T-cell (primary cell): ENCODE measurements at places on chromosomes 7 and 10. TPM values are rescaled to one million over a fixed set of nuclear protein-coding genes. Genes with fewer than 3 reads are reported as not detected.

The LLCFC1 gene
- not detected for total RNA-seq

The HTR5A gene
- total RNA-seq, result not detected

The NUTM2A gene
- total RNA-seq, result not detected

The COL17A1 gene
- 0.16 TPM for total RNA-seq

DNA sequence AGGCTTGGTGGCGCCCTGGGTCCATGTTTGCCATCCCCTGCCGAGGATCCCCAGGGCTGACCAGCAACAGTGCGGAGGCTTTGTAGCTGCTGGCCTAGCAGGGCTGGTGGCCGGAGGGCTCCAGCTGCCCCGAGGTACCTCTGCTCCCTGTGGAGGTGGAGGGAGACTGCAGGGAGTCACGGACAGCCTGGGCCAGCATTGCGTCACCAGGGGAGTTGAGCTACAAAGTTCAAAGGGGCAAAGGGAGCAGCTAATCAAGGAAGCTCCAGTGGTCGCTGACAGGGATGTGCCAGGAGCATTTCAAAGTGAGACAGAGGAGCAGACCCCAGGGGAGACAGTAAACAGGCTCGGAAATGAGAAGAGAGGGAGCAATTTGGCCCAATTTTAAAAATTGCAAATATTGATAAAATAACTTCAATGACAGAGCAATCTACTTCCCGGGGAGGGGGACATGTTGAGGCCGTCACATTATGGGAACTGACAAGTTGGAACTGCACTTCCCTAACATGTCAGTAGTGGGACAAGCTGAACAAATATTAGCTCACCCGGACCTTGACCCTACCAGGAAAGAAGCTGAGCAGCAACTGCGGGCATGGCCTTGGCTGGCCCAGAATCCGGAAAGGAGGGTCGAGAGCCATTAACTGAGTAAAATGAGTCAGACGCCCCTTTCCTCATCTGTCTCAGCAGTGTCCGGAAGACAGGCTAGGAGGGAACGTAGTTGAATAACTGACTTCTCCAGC, 39.4 kb downstream of the BTBD16 start:
- no peak overlapping the region for H3K27ac ChIP-seq
- no peaks in the 10 kb centered on the region for H3K36me3 ChIP-seq
- H3K4me1 ChIP-seq, result no peaks in the 10 kb centered on the region

GRCh38 chr10:67812007-67812406, 26.0 kb downstream of the DNAJC12 start:
- H3K4me1 ChIP-seq, result no peaks in the 10 kb centered on the region
- DNase-seq, result no peak
- H3K27me3 ChIP-seq, result no peaks in the 10 kb centered on the region
- H3K36me3 ChIP-seq, result no peaks in the 10 kb centered on the region
- no peak overlapping the region for H3K27ac ChIP-seq

DNA sequence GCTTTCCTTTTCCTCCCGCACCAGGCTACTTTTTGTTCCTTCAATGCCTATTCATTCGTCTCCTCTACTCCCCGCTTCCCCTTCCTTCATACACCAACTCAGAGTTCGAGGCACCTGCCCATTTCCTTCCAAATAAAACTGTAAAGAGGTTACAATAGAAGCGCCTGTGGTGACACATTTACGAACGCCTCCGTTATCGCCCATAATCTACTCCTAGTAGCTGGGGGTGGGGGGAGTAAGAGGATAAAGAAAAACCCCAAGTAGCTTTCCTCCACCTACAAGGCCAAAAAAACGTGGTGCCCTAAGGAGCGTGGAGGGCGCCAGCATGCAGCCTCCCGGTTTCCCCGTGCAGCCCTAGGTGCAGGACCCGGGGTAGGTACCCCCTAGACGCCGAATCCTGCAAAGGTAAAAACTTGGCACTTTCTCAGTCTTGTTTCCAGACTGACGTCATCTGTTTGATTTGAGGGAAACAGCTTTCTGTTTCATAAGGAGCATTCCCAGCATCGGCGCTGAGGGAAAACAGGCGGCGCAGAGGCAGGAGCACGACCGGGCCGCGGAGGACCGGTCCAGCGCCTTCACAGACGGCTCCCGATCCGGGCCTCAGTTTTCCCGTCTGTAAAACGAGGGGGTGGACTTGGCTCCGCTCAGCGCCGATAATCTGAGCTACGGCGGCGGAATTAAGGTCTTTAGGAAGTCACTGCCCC, 922 bp downstream of the PPA1 start:
- H3K27ac ChIP-seq, result peak overlapping the region; percentile 45
- no peak for DNase-seq
- peak overlapping the region; percentile 88 for H3K4me3 ChIP-seq
- no peaks in the 10 kb centered on the region for H3K27me3 ChIP-seq
- H3K36me3 ChIP-seq, result no peaks in the 10 kb centered on the region
- peaks cover 6% of the 10 kb centered on the region for H3K4me1 ChIP-seq

- no peaks in the 10 kb centered on the region for H3K27me3 ChIP-seq
- no peak overlapping the region for H3K27ac ChIP-seq
- peaks cover 39% of the 10 kb centered on the region for H3K36me3 ChIP-seq
- H3K4me3 ChIP-seq, result no peak overlapping the region
- no peak for DNase-seq
Observed at GRCh38 chr7:44381494-44382220, 56.3 kb upstream of the CAMK2B start.

- peaks cover 3% of the 10 kb centered on the region for H3K4me1 ChIP-seq
- H3K27me3 ChIP-seq, result no peaks in the 10 kb centered on the region
- DNase-seq, result no peak
- H3K4me3 ChIP-seq, result no peak overlapping the region
- H3K36me3 ChIP-seq, result no peaks in the 10 kb centered on the region
- no peak overlapping the region for H3K27ac ChIP-seq
Observed at GRCh38 chr10:74165530-74165901, 14.5 kb downstream of the ADK start.

DNA sequence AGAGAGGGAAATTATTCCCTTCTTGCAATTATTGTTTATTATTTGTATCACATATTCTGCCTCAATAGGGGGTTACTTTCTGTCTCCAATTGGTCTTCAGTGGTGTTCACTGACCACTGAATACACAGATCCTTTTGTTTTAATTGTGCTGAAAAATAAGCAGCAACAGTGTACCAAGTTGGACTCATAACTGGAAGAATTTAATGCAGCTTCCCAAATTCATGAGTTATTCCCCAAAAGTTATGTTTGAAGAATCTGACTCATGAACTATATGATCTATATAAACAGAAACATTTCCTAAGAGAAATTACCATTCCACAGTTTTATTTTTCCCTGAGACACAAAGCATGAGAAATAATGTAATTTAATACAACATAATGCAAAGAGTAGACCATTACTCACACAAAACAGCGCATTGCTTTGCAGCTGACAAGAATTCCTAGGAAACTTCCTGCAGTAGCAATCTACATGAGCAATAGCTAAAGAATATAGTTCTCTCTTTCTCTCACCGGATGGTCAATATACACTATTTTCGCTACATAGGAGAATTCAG, 479.2 kb downstream of the HTR7 start:
- no peaks in the 10 kb centered on the region for H3K4me1 ChIP-seq
- no peaks in the 10 kb centered on the region for H3K27me3 ChIP-seq
- no peaks in the 10 kb centered on the region for H3K36me3 ChIP-seq
- no peak overlapping the region for H3K27ac ChIP-seq

DNA sequence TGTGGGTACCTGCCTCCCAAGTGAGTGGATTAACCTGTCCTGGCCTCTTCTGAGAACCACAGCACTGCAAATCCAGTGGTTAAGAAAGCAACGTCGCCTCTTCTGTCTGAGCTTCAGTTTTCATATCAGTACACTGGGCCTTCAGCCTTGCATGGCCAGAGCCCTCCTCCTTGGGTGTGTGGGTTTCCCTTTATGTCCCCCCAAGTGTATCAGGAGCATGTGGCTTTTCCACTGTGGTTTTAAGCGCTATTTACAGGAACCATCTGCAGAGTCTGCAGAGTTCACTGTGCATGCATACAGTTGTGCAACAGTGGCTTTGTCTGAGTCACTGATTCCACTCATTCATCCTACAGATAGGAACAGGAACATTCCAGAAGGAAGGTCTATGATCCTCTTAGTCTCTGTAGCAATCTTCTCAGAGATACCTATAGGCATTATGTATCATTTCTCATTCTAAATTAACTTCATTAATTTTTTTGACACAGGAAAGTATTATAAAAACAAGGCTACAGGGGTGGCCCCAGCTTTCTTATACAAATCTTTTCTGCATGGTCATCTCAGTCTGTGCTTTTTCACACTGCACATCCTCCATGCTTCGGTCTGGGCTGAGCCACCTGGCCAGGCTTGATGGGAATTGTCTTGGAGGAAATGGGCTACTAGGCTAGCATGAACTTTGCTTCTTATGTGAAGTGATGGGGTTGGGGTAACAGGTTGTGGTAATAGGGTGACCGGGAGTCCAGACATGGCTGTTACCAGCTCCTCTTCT, 17.1 kb downstream of the MBL2 start:
- no peaks in the 10 kb centered on the region for H3K36me3 ChIP-seq
- no peaks in the 10 kb centered on the region for H3K4me1 ChIP-seq
- no peak overlapping the region for H3K27ac ChIP-seq
- no peak overlapping the region for H3K4me3 ChIP-seq
- H3K27me3 ChIP-seq, result no peaks in the 10 kb centered on the region
- no peak for DNase-seq

- peaks cover 17% of the 10 kb centered on the region for H3K27me3 ChIP-seq
- no peak overlapping the region for H3K27ac ChIP-seq
- peaks cover 29% of the 10 kb centered on the region for H3K4me1 ChIP-seq
- H3K36me3 ChIP-seq, result no peaks in the 10 kb centered on the region
- peak overlapping the region; percentile 32 for H3K4me3 ChIP-seq
Observed at GRCh38 chr10:100655326-100655759, 90.0 kb upstream of the PAX2 start.
